ENCODE measurements at places on chromosomes 7 and 10. TPM values are rescaled to one million over a fixed set of nuclear protein-coding genes. Genes with fewer than 3 reads are reported as not detected.

The SLIT1 gene
- total RNA-seq = 0.70 TPM

The MSMB gene
- total RNA-seq = not detected

The ITPRID1 gene
- total RNA-seq = not detected

DNA sequence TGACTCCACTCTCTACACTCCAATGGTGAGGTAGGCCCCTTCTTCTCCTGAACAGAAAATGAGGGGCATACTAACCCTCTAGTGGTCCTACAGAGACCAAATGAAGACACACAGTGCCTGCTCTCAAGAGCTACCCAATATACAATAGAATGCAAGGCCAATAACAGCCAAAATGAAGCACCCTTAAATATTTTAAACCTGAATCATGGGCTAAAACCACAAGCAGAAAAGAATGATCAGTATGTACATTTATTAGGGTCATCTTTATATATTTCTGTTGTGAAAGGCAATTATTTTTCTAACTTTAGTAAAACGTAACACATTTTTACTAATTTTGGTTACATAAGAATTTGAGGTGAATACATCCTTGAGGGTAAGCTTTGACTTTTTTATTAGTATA is 49.9 kb upstream of the COL1A2 start:
- DNase-seq = no peak
- no peak overlapping the region for H3K27ac ChIP-seq
- no peaks in the 10 kb centered on the region for H3K36me3 ChIP-seq
- peaks cover 5% of the 10 kb centered on the region for H3K27me3 ChIP-seq
- H3K4me3 ChIP-seq = no peak overlapping the region
- no peaks in the 10 kb centered on the region for H3K4me1 ChIP-seq

GRCh38 chr10:49152663-49153062 is 18.8 kb upstream of the FAM170B start:
- DNase-seq = no peak
- H3K27ac ChIP-seq = no peak overlapping the region
- no peak overlapping the region for H3K4me3 ChIP-seq
- peaks cover 26% of the 10 kb centered on the region for H3K4me1 ChIP-seq
- H3K36me3 ChIP-seq = peaks cover 14% of the 10 kb centered on the region
- H3K27me3 ChIP-seq = peaks cover 28% of the 10 kb centered on the region

DNA sequence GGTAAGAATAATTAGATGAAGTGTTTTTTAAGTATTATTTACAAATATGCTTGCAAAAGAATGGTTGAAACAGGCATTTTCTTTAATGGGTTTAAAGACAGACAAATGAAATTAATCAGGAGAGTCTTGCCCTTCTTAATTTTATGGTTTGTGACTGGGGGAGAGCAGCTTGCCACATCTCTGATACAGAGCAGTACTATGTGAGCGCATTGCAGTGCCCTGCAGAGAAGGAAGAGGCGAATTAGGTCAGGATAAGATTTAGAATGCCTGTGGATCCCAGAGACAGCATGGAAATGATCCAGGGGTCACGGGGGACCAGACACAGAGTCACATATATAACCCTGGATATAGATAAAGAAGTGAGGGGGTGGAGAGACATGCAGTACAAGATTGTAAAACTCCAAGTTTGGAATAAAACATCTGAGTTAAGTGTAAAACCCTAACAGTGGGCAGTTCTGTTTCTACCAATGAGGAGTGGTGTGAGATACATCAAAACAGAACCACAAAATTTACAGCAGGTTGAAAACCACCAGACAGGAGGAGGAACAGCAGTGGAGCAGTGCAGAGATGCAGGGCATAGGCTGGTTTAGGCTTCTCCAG is 125.5 kb downstream of the FAM204A start:
- H3K27ac ChIP-seq = no peak overlapping the region
- no peak overlapping the region for H3K4me3 ChIP-seq
- DNase-seq = no peak
- peaks cover 11% of the 10 kb centered on the region for H3K27me3 ChIP-seq
- no peaks in the 10 kb centered on the region for H3K4me1 ChIP-seq

GRCh38 chr7:7490003-7490402 is 45.7 kb downstream of the COL28A1 start:
- H3K36me3 ChIP-seq = no peaks in the 10 kb centered on the region
- H3K27ac ChIP-seq = no peak overlapping the region
- no peaks in the 10 kb centered on the region for H3K27me3 ChIP-seq
- H3K4me1 ChIP-seq = no peaks in the 10 kb centered on the region
- H3K4me3 ChIP-seq = no peak overlapping the region

DNA sequence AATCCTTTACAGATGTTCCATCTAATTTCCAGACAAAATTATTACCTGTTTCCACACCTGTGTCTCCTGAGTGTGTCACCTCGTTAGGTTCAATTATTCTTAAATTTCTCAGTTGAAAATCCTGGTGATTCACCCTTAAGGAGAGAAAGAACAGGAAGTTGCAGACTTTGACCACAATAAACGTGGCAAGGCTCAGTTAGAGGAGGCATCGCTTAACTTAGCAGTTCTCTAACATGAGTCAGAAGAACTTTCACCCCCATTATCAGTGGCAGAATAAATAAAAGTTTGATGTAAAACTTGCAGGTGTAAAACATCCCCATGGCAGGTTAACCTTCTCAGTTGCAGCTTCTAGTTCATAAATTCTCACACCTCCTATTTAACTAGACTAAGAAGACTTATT is 8.3 kb downstream of the XPNPEP1 start:
- no peaks in the 10 kb centered on the region for H3K27me3 ChIP-seq
- peak overlapping the region; percentile 58 for H3K4me3 ChIP-seq

DNA sequence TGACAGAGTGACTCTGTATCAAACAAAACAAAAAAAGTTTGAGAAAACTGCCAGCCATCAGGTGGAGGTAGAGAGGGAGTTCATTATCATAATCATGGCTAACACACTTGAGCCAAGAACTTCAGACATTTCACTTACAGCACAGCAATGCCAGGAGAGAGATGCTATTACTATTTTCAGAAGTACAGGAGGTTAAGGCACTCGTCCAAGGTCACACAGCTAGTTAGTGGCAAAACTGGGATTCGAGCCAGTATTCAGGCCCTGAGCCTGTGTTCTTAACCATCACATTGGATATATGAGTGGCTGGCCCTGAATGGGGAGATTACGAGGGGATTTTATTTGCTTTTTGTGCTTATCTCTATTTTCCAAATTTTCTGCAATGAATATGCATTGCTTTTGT is 24.8 kb upstream of the UNC5B start:
- no peak overlapping the region for H3K27ac ChIP-seq
- no peak overlapping the region for H3K4me3 ChIP-seq
- no peak for DNase-seq
- peaks cover 3% of the 10 kb centered on the region for H3K27me3 ChIP-seq

DNA sequence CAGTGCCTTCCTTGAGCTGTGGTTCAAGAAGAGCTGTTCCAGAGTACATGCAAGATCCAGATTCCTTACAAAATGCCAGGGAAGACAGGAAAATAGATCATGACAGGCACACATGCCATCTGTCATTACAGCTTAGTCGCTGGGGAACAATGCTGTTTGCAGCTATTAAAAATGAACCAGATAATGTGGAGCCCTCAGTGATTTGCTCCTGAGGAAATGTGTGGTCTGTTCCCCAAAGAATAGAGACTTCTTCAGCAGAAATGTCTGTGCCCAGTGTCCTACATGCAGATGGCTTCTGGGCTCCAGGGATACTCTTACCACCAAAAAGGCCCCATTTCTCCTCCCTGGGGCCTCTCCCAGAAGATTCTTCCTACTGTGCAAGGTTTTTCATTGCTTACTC is 627.9 kb downstream of the SORCS3 start:
- H3K27ac ChIP-seq = no peak overlapping the region
- DNase-seq = no peak
- no peaks in the 10 kb centered on the region for H3K36me3 ChIP-seq
- no peaks in the 10 kb centered on the region for H3K27me3 ChIP-seq
- H3K4me1 ChIP-seq = no peaks in the 10 kb centered on the region

DNA sequence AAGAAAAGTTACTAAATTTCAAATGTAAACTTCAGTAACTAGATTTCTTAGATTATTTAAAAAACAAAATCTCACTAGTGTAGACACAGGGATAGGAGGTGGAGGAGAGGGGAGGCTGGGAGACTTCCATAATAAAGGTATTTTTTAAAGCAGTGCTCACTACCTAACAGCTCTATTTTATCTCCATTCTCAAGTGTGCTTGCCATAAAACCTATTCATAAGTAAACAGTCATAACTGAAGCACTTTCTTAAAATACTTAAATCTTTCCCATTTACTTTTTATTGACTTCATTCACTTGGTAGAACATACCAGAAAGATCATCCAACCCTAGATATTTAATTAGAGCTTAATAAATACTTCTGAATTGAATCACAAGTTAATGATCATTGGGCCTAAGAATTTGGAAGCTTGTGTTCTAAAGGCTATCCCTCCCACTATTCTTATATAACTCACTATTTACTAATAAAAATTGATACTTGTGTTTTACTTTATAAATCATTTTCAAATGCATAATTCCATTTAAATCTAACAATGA is 107.4 kb downstream of the SNX13 start:
- no peaks in the 10 kb centered on the region for H3K4me1 ChIP-seq
- peaks cover 10% of the 10 kb centered on the region for H3K36me3 ChIP-seq
- H3K4me3 ChIP-seq = no peak overlapping the region
- DNase-seq = no peak

DNA sequence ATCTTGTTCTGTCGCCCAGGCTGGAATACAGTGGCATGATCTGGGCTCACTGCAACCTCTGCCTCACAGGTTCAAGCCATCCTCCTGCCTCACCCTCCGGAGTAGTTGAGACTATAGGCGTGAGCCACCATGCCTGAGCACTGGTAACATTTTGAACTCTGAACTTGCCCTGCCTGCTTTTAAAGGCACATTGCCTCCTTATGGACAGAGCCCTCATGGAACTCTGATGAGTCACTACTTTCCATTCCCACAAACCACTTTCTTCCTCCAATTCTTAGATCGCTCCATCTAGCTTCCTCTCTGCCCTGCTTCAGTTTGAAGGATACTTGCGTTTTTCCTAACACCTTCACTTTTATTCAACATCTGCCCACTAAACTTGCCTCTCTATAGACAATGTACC is 38.1 kb downstream of the PRPS1L1 start:
- H3K4me1 ChIP-seq = no peaks in the 10 kb centered on the region
- H3K4me3 ChIP-seq = no peak overlapping the region
- H3K27ac ChIP-seq = no peak overlapping the region
- peaks cover 2% of the 10 kb centered on the region for H3K27me3 ChIP-seq

DNA sequence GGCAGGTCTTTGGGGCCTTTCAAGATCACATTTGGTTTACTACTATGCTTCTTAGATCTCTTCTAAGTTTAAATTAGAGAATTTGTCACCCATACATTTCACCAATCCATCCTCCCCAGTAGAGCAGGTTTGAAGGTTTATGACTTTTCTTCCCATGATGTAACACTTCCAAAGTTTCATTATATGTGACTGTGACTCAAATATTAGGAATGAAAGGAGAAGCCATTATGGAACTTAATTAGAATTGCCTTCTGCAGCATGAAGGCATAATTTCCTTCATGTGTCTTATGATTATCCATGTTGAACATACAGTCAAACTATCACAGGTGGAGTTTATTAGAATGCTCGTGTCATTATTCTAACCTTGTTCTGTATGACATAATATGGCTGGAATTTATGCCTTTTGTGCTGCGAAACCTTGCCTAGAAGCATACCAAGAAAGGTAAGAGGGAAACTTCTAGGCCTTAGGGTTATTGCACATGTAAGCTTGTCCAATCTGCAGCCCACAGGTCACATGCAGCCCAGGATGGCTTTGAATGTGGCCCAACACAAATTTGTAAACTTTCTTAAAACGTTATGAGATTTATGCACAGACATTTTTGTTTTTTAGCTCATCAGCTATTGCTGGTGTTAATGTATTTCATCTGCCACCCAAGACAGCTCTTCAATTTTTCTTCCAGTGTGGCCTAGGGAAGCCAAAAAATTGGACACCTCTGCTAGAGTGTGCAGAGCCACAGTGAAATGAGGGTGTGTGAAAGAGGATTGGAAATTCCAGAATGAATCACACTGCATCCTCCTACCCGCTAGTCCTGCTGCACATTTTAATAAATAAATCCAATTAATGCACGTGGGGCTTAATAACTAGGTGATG is 133.6 kb downstream of the TMEM26 start:
- H3K4me1 ChIP-seq = peaks cover 3% of the 10 kb centered on the region
- no peak for DNase-seq
- H3K27me3 ChIP-seq = peaks cover 2% of the 10 kb centered on the region
- peaks cover 2% of the 10 kb centered on the region for H3K36me3 ChIP-seq
- H3K27ac ChIP-seq = no peak overlapping the region

GRCh38 chr10:7559386-7559785 is 107.4 kb downstream of the ITIH5 start:
- no peaks in the 10 kb centered on the region for H3K36me3 ChIP-seq
- H3K27me3 ChIP-seq = peaks cover 2% of the 10 kb centered on the region
- DNase-seq = no peak
- peaks cover 4% of the 10 kb centered on the region for H3K4me1 ChIP-seq

Measured in activated CD8-positive, alpha-beta T cell treated with anti-CD3 and anti-CD28 coated beads, Interleukin-2, amount 10 ng/mL, durations not matched to agents 7 days and 5 days (primary cell).